Stimulated activated CD8-positive, alpha-beta memory T cell treated with anti-CD3 and anti-CD28 coated beads, Interleukin-7, amount 100 ng/mL, for 1 hour (primary cell): ENCODE measurements at places on chromosomes 11 and 22.

DNA sequence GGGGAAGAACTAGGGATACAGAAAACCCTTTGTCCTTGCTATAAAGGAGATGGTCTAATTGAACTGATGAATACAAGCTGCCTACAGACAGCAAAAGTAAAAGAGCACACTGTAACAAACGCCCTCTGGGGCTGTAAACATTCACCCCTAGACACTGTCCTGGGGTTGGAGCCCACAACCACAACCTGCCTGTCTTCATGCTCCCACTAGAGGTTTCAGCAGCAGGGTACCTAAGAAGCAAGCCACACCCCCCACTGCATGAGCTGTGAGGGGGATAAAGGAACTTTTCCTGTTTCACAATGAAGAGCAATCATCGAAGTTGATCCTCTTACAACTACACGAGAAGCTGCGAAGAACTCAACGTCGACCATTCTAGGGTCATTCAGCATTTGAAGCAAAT is 90.5 kb upstream of the LUZP2 start:
- no peak for DNase-seq

DNA sequence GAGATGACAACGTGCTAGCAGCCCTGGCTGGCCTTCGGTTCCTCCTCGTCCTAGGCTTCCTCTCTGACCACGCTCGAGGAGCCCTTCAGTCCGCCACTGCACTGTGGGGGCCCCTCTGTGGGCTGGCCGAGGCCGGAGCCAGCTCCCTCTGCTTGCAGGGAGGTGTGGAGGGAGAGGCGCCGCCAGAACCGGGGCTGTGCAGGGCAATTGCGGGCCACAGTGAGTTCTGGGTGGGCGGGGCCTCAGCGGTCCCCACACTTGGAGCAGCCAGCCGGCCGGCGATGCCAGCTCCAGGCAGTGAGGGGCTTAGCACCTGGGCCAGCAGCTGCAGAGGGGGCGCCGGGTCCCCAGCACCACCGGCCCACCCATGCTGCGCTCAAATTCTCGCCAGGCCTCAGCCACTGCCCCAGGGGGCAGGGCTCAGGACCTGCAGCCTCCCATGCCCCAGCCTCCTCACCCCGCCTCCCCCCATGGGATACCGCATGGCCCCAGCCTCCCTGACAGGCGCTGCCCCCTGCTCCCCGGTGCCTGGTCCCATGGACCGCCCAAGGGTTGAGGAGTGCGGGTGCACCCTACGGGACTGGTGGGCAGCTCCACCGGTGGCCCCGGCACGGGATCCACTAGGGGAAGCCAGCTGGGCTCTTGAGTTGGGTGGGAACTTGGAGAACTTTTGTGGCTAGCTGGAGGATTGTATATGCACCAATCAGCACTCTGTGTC is 399.4 kb downstream of the LUZP2 start:
- no peak for DNase-seq

DNA sequence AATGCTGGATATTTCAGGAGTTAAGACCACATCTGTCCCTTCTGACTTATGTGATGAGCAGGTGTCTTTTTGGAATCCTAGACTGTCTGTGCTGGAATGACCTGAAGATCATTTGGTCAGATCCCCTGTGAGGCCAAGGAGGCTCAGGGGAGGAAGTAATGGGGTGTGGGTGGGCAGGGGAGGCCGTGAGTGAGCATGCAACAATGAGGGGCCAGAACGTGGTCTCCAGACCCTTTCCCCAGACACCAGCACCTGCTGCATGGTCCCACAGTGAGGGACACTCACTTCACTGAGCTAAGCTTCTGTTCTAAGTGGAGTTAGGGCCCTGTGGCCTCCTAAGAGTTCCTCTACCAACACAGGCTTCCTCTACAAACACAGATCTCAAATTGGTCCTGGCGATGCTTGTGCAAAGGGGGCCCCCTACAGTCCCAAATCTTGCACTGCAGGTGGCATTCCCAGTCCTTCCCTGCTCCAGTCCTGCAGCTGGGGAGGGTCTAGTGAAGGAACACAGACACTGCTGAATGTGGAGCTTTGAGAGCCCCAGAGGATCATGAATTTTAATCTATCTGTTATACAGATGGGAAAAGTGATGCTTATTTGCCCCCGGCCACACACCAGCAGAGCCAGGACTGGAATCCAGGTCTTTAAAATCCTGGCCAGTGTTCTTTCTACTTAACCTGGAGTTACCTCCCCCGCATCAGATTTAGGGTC is 7.4 kb downstream of the USP2 start:
- DNase-seq: no peak

DNA sequence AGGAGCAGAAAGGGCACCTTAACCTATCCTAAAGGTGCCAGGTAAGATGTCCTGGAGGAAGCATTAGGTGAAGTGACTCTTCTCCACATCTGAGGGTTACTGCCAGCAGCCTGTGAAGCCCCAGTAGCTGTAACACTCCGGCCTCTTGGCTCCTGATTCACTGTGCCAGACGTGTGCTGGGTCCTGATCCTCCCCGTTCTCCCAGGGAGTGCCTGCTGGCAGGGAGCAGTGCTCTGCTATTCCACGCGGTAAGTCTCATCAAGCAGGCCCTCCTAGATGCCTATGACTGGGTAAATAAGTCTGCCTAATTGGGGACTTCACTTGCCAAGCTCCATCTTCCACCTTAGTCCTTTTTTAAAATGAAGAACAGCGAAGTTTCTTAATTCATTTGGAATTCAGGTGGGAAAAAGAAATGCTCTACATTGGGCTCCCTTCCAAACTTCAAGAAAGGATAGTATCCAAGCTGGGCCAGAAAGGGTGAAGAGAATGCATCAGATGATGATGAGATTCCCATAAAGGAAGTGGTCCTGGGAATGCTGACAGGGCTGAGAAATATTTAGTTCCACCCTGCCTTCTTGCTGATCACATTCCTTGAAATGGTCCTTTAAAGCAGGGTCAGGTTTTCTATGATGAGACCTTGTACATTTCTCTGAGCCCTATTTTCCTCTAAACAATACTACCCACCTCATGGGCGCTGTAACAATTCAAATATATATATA is 188.0 kb downstream of the MAML2 start:
- DNase-seq: no peak

GRCh38 chr11:117621226-117621625 is 175.8 kb downstream of the DSCAML1 start:
- DNase-seq: no peak

- DNase-seq: no peak
These were observed 6.9 kb downstream of the BDNF start for GRCh38 chr11:27693398-27693797.

DNA sequence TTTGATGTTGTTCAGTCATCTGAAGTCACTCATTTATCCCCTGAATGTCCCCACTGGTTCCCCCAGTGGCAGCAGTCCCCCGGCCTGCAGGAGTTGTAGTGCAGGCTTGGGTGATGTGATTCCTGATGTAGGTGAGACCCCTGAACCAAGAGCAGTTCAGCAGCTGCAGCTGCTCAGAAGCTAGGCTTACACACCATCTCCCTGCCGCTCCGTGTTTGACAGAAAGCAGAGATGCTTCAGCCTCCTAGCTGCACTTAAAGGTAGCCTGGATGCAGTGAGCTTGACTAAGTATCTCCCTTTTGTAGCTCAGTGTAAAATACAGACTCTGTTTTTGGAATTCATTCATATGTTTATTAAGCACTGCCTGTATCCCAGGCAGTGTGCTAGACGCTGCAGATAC is 47.3 kb downstream of the C22orf31 start:
- DNase-seq: no peak

GRCh38 chr22:24376586-24376985 is 50.8 kb upstream of the ADORA2A start:
- DNase-seq: no peak

GRCh38 chr22:48785792-48786678 is 1041.6 kb downstream of the BRD1 start:
- DNase-seq: no peak

- no peak for DNase-seq
These were observed 5.4 kb upstream of the C11orf86 start for GRCh38 chr11:66969584-66970225.

DNA sequence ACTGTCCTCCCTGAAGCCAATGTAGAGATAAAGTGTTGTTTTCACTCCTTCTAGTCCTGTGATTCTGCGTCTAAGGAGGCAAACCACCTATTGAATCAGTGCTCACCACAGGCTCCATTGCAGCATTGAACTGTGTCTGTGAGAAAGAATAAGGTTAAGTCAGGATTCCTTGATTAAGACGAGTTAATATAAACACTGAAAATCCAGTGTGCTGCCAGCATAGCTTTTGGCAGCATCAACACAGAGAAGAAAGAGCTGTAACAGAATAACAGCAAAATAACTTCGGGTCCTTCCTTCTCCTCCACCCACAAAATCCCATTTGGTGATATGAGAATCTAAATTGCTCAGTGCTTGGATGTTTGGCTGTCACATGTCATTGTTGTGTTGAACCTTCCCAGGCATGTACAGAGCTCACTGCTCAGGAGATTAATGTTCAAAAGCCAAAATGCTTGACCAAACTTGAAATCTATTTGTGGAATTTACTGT is 185.2 kb upstream of the DDI1 start:
- DNase-seq: no peak

GRCh38 chr11:12693479-12694182 is 19.4 kb downstream of the TEAD1 start:
- DNase-seq: no peak

- peak; percentile 17 for DNase-seq
These were observed 475 bp downstream of the PITPNB start for GRCh38 chr22:27918341-27919221.

DNA sequence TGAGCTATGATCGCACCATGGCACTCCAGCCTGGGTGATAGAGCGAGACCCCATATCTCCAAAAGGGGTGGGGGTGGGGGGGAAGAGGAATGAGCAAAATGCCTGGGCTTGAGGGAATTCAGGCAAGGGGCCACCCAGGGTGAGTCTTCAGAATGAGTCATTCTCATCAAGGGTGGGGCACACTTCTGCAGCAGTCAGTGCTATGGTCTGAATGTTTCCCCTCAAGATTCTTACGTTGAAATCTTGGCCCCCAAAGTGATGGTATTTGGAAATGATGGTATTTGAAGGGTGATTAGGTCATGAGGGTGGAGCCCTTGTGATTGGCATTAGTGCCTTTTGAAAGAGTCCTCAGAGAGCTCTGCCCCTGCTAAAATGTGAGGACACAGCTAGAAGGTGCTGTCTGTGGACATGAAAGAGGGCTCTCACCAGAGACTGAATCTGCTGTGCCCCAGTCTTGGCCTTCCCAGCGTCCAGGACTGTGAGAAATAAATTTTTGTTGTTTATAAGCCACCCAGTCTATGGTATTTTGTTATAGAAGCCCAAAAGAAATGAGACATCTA is 86.4 kb upstream of the THY1 start:
- no peak for DNase-seq

- DNase-seq: no peak
These were observed 9.6 kb downstream of the RCN1 start for GRCh38 chr11:32100495-32100894.

- no peak for DNase-seq
These were observed 58.6 kb downstream of the SC5D start for GRCh38 chr11:121351083-121351630.

GRCh38 chr11:46264976-46265375 is 12.5 kb upstream of the CREB3L1 start:
- DNase-seq: no peak

- no peak for DNase-seq
These were observed 27.6 kb downstream of the RIBC2 start for GRCh38 chr22:45441138-45441537.

- DNase-seq: no peak
These were observed 32.9 kb upstream of the TECTA start for GRCh38 chr11:121067962-121068647.

GRCh38 chr22:24412274-24412673 is 15.1 kb upstream of the ADORA2A start:
- no peak for DNase-seq

DNA sequence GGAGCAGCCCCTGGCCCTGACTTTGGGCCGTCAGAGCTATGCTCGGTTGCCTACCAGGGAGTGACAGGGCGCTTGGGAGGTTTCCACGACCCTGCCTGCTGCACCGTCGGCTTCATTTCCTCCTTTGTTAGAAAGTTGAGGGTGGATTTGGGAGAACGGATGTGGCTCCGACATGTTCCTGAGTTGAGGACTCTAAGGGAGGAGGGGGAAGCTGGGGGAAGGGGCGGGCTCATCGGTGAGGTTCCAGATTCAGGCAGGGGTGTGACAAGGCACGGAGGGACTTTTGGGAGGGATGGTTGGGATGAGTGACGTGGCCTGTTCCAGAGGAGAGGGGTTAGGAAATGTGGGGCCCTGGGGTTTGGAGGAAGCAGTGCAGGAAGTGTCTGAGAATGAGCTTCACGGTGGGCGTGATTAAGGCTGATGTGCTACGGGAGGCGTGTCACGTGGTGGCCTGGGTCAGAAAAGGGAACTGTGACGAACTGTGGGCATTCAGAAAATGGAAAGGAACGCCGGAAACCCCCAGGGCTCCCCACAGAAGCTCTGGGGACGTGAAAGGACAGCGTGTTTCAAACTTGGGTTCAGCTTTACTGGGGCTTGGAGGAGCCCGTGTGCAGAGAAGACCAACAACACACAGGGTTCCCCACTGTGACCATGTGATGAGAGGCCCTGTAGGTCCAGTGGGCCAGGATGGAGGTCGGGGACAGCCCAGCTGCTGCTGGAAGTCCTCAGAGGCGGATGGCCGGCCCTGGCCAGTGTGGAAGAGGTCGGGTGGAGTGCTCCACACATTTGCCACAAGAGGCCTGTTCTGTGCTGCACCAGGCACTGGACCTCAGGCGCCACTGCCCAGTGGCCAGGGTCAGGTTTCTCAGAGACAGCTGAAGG is 2.8 kb downstream of the PARVB start:
- DNase-seq: peak; percentile 43

GRCh38 chr11:10979529-10979928 is 121.7 kb upstream of the ZBED5 start:
- no peak for DNase-seq

GRCh38 chr11:67248653-67249052 is 17.6 kb upstream of the GRK2 start:
- DNase-seq: no peak

GRCh38 chr11:48052183-48053044 is 72.1 kb downstream of the PTPRJ start:
- DNase-seq: no peak

- no peak for DNase-seq
These were observed 132.1 kb upstream of the LDLRAD3 start for GRCh38 chr11:35811783-35812182.

- DNase-seq: no peak
These were observed 504.3 kb downstream of the FAM181B start for GRCh38 chr11:82229341-82229740.

- no peak for DNase-seq
These were observed 16.2 kb downstream of the GRAMD4 start for GRCh38 chr22:46636221-46637002.

GRCh38 chr11:44939673-44940395 is 10.8 kb downstream of the TP53I11 start:
- DNase-seq: no peak

- DNase-seq: no peak
These were observed 58.8 kb downstream of the CNTN5 start for GRCh38 chr11:99079576-99079975.

DNA sequence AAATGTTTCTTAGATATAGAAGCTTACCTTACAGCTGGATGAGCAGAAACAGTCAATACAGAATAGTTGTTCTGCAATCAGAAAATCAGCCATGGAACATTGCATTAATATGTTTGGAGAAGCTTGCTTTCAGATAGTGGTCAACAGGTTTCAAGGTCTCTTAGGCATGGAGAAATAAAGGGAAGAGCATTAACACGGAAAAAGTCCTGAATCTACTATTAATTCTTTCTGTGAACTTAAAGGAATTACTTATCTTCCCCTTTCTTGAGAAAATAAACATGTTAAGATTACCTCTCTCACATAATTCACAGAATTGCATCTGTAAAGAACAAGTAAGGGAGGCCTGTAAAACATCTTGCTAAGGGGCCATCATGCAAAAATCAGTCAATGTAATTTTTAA is at the start of gene OR5B3:
Gene OR5B3, minus strand, starts transcription at position 101 of the 400 bp plus-strand sequence. CDS start 3,465 bp downstream, outside the sequence.
- DNase-seq: no peak

- no peak for DNase-seq
These were observed 102.9 kb downstream of the MED15 start for GRCh38 chr22:20610243-20610686.
